Neural crest cell (in vitro differentiated cells): ENCODE measurements at places on chromosomes 1 and 21. TPM values are rescaled to one million over a fixed set of nuclear protein-coding genes. Genes with fewer than 3 reads are reported as not detected.

The XCL1 gene
- 0.43 TPM in 1 of 2 replicates, not detected in the other for total RNA-seq

The PLXNA2 gene
- 35.0 and 37.7 TPM in 2 replicates for total RNA-seq

The EFCAB7 gene
- total RNA-seq, result 10.6 and 11.0 TPM in 2 replicates

- no peak for DNase-seq
Observed at GRCh38 chr1:198848206-198848605, 209.4 kb downstream of the PTPRC start.

DNA sequence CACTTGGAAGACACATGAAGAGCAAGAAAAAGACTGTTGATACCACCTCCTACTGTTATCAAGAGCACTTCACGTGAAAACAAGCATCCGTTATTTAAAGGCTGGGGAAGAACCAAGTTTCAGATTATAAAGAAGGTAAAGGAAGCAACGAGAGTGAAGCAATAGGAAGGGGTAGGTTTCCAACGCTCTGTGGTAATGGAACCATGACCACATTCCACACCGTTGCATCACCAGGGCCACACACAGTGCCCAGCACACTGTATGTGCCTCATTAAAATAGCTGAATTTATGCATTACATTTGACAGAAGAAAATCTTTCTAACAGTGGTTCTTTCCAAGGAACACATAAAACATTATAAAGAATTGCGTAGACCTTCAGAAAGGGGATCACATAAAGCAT, 435.8 kb downstream of the MRPL39 start:
- no peak for DNase-seq
